ENCODE measurements at places on chromosomes 6 and 20. TPM values are rescaled to one million over a fixed set of nuclear protein-coding genes. Genes with fewer than 3 reads are reported as not detected.

SYNE1 gene
- polyA plus RNA-seq, result 9.9 TPM

GRCh38 chr6:157596886-157597285, 215.9 kb downstream of the ZDHHC14 start:
- DNase-seq, result no peak

IER3 gene
- 108 TPM for polyA plus RNA-seq

DNA sequence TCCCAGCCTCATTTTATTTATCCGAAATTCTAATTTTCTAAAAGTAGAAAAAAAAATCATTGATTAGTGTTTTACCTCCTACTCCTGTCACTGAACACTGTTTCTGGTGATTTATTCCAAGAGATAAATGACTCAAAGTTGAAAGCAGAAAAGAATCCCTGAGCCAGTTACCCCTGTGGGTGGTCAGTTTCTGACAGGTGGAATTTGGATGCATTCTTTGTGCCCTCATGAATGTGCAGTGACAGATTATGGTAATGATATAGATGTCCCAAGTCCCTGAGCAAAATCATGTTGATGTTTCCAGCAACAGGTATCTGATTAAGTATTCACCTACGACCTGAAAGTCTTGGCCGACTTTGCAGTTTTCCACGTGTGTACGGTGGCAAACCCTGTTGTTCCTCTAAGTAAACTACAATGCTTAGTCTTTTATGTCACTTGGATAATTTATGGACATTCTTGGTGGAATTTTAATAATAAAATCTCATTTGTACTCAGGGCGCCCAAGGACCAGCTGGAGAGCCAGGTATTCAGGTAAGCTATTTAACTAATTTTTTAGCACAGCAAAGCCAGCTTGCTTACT, 153.6 kb downstream of the COL9A1 start:
- DNase-seq, result no peak

PTPRK gene
- polyA plus RNA-seq, result 11.1 TPM

- no peak for DNase-seq
Measured at GRCh38 chr20:37776049-37776448, 82.2 kb downstream of the CTNNBL1 start.

DNA sequence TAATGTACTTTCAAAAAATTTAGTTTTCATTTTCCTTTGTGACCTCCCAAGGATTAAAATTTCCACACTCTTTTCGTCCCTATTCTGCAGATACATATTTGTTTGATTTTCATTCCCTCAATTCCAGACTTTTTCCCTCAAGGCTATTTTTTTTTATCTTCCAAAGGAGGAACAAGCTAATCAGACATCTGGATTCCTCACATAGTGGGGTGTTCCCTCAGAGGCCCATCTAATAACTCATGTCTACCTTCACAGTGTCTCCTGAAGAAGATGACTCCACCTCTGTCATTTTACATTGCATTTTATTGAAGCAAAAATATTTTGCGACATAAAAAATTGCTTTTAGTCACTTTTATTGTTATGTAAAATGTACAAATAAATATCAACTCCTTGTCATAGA, 122.2 kb downstream of the RFPL4B start:
- DNase-seq, result no peak

GRCh38 chr20:49593466-49594142, 25.7 kb upstream of the PTGIS start:
- DNase-seq, result no peak

BIRC7 gene
- 4.9 TPM for polyA plus RNA-seq

TCF21 gene
- 0.17 TPM for polyA plus RNA-seq

- peak; percentile 75 for DNase-seq
Measured at GRCh38 chr20:49916146-49917002, 1.0 kb upstream of the SPATA2 start.

PXDC1 gene
- polyA plus RNA-seq, result 8.0 TPM

- DNase-seq, result no peak
Measured at GRCh38 chr6:157531986-157532365, 151.0 kb downstream of the ZDHHC14 start.

C20orf144 gene
- polyA plus RNA-seq, result 0.12 TPM

DTD1 gene
- 72.8 TPM for polyA plus RNA-seq

FNDC11 gene
- 0.10 TPM for polyA plus RNA-seq

DNA sequence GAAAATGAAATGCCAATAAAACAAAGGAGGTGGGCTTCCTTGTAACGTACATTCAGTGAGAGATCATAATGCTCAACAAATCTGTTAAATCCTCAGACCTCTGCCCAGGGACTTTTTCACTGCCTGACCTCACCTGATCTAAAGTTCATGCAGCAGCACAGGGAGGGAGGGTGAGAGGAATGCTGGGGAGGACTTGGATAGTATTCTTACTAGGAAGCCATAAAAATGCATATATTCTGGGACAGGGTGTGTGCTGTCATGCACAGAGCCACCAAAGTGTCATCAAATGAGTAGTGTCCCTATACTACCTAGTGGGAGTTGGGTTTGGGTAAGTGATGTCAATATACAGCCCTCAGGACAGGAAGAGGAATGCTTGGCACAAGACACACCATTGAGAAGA, 32.6 kb downstream of the CLIC5 start:
- DNase-seq, result no peak

HIVEP2 gene
- polyA plus RNA-seq, result 1.8 TPM

DNA sequence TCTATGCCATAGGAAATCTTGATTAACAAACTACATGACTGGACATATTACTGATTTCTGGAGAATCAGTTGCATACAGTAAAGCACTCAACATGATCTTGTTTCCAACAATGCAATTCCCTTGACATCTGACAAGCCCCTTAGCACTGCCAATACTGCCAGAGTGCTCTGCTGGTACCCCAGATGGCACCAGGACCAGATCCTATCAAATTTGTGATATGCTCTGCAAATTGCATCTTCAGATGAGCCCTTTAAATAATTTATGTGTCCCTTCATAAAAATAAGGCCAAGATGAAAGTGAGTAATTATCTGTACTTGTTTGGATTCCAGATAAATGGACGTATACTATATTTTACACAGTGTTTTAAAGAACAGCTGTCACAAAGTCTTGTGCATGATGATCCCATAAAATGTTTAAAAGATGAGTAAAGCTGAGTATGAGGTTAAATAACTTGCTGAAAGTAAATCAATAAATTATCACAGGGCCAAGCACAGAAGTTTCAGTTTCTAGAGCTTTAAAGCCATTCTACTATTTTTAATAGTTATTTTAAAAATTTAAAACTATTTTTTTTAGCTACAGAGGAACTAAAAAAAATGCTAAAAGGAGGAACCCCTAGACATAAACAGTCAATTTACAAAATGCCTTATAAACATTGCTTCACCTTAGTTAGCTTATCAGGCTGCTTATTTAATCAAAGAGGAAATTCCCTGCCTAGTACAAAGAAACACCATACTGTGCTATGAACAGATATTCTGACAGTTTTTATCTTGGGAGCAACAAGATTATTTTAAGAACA, 42.1 kb downstream of the NUDT3 start:
- no peak for DNase-seq

GRCh38 chr6:36633915-36634314, 39.8 kb downstream of the SRSF3 start:
- DNase-seq, result no peak

- no peak for DNase-seq
Measured at GRCh38 chr6:109240370-109241084, 141.7 kb downstream of the CD164 start.

GRCh38 chr6:57423468-57423867, 106.0 kb downstream of the PRIM2 start:
- no peak for DNase-seq

- DNase-seq, result no peak
Measured at GRCh38 chr6:6397842-6398241, 77.4 kb upstream of the F13A1 start.

NRSN2 gene
- polyA plus RNA-seq, result 74.3 TPM

GRCh38 chr20:25408890-25409289, 1.4 kb downstream of the GINS1 start:
- DNase-seq, result no peak

FLRT3 gene
- 3.8 TPM for polyA plus RNA-seq

DNA sequence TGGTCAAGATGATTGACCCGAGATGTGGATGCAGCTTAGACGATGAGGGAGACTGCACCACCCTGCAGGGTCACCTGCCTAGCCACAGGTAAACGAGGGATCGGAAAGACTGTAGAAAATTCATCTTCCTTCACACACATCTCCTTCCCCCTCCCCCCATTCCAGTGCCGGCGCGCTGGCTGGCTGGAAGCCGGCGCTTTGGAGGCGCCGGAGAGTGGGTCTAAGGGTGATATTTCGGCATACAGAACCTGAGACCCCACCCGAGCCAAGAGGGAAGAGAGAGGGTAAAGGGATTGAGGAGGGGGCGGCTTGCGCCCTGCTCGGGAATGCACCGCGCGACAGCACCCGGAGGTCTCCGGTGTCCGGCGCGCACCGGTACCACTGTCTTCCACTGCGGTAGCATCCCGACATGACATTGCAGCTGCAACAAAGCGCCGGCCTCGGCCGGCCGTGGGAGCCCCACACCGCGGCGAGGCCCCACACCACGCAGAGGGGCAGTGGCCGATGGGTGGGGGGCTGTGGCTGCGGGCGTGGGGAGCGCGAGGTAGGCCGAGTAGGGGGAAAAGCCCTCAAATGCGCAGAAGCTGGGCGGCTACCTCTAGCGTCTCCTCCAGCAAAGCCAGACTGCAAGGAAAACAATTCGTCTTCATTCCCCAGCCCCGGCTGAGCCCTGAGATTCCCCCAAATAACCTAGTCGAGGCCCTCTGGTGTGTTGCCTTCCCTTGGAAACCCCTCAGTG, 984 bp downstream of the TNFRSF21 start:
- DNase-seq, result peak; percentile 24

DNA sequence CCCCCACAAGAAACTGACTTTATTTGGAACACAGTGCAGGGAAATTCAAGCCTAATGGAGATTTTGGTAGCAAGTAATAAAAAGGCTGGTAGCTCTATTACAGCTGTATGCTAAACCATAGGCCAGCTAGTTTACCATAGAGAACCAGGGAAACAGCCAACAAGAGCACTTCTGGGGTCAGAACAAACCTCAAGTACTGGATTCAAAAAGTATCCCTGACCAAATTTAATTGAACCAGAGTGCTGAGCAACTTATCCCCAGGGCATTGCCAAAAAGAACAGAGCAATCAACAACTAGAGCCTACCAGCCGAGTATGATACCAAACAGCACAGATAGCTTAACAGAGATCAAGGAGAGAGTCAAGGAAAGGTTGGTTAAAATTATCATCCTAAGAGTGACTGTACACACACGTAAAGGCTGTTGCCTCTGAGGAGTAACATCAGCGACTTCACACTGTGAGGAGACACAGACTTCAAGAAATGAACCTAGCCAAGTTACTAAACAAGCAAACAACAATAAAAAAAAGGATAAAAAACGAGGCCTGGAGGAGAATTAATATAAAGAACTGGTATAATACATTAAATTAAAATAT, 11.5 kb upstream of the ASF1A start:
- no peak for DNase-seq

HDGFL1 gene
- polyA plus RNA-seq, result not detected
